ENCODE measurements at places on chromosomes 2 and 18.

DNA sequence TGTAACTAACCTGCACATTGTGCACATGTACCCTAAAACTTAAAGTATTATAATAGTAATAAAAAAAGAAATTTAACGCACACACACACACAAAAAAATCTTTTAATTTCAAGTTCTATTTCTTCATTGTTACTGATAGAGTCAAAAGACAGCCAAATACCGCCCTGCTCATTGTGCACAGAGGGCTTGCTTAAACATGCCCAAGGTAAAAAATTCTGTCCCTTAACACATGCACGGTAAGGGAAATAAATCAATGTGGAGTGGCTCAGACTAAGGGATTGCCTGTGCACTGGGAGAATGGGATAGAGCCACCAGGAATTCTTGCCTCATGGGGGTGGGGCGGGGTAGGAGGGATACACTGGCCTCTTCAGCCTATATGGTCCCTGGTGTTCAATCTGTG lies 468.0 kb downstream of the NUP35 start:
- no peak for DNase-seq

- DNase-seq = no peak
Measured at GRCh38 chr18:35500113-35500512, 2.4 kb upstream of the INO80C start.

DNA sequence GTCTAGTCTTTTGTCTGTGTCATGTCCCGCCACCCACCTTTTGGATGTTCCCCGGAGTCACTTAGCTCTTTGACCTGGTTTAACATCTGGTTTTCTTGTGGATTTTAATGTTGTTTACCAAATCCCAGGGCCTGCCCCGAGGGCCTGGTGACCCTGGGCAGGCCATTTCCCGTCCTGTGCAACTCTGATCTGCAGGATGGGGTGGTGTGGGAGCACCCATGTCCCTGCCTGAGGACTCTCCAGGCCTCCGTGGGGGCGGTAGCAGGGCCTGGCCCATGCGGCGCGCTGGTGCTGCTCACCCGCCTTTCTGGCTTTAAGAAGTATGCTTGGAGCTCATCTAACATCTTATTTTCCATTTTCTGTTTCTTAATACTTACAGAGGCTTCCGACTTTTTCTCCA lies 10.7 kb downstream of the RAMP1 start:
- DNase-seq = no peak

GRCh38 chr2:121388371-121388770 lies 103.4 kb upstream of the TFCP2L1 start:
- DNase-seq = no peak

Measured in SJSA1 (cell line).